ENCODE measurements at places on chromosomes 4 and X.

DNA sequence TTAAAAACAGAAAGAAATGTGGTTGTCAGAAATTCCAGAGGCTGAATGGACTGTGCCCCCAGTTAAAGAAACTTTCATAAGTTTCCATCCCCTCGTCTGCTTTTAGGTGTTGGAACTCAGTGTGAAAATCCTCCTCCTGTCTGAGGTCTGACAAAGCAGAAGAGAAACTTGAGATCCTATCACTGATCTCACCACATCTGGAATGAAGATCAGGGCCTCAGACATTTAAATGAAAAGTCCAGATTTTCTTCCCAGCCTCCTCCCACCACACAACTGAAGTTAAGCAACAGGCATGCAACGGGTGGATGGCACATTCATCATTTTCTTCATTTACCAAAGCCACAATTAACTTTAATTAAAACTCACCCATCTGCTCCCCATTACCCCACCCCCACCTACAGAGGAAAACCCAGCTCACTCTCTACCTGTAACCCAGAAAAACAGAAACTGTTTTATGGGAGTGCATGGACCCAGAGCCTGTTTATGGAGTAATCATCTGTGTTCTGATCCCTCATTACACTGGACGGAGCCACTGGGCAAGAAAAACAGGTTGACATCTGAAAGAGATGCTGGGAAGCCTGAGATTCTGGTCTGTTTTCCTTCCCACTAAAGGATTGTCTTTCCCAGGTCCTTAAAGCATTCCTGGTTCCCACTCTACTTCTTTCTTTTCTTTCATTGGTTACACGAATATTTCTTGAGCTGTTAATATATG, 58.1 kb upstream of the HOPX start:
- DNase-seq, result no peak

DNA sequence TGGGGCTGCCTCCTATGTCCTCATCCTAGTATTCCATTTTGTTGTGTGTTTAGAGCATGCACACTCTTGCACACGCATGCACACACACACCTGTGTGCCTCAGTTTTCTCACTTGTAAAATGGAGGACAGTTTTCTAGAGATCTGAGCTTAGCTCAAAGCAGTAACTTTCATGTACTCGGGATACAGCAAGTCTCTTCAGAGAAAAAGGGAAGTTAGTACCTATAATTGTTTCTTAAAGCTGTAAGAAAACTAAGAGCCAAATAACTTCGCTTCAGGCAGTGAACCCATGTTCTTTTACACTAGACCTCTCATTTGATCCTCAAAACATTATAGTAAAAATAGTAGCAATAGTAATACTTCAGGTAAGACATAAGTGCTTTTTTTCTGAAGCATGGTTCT, 49.6 kb downstream of the KIT start:
- DNase-seq, result no peak

- no peak for DNase-seq
Measured at GRCh38 chrX:41708486-41708885, 15.5 kb upstream of the GPR82 start.

DNA sequence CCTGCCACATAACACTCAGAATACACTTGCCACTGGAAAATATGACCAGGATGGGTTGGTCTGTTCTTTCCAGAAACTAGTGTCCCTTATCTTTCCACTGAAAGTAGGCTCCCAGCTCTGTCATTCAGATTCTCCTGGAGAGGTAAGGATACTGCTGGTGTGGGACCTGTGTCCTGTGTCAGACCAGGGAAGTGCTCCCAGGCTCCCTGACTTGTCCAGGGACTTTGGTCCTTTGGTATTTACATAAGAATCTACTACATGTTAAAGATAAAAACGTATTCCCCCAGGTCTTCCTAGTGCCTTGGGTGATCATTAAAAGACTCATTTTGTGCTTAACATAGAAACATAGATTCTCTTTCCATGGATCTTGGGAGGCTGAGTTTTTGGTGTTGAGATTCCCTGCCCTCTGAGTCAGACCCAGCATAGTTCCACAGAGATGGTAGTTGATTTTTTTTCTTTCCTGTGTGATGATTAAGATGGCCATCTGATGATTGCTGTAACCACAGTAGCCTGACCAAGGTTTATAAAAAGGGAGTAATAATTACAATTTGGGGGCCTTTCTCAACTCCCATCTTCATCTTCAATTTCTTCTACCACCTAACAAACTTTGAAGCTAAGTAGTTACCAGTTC, 159.8 kb upstream of the JADE1 start:
- DNase-seq, result no peak

- no peak for DNase-seq
Measured at GRCh38 chrX:10048707-10049106, 81.5 kb downstream of the CLDN34 start.

GRCh38 chr4:127181001-127181400, 451.8 kb upstream of the INTU start:
- no peak for DNase-seq

DNA sequence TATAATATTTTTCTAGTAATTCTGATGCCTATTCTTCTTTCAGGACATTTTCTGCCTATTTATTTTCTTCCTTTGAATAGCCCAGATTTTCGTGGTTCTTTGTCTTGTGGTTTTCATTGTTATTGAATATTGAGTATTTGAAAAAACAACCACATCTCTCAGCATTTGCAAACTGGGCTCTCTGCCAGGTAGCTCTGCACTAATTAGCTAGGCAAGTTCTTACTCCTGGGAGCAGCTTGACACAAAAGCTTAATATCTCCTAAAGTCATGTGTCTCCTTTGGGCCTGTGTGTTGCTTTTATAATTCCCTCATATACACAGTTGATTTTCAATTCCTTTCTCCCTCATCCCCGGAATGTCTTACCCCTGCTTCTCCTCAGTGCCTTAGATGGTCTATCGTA, 413.5 kb upstream of the GRIA3 start:
- DNase-seq, result no peak

DNA sequence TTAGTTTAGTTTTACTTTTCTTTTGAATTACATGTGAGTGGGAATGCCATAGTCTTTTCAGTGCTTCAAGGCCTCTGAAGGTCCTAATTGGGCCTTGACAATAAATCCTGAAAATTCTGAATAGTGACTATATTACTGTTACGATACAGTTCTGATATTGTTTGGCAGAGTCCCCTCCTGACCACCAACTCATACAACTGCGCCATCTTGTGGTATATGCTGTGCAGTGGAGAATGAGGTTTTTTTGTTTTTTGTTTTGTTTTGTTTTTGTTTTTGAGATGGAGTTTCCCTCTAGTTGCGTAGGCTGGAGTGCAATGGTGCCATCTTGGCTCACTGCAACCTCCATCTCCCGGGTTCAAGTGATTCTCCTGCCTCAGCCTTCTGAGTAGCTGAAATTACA, 56.6 kb upstream of the CHRDL1 start:
- DNase-seq, result no peak

DNA sequence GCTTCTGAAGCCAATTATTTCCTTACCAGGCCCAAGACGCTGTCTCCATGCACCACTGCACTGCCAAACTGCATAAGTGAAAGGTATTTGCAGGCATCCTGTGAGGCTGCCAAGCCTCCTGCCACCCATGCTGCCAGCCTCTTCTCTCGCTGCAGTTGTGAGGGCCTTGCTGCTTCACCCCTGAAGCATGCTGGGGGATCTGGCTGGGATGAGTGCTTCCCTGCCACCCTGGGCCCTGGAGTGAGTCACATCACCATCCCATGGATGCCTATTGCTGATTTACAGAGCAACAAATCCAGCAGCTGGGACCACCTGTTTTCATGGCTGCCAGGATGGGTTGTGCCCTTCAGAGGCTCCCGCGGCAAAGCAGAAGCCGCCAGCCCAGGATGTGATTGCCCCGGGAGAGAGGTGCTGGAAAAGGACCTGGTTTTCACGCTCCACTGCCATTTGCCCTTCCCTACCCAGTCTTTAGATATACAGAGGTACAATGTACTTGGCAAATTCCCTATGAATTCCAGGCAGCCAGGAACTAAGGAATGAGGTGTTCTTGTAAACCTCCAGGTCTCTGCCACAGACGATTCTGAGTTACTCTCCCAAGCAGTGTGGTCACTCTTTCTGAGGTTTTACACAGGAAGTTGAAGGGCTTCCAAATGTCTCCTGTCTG, 41.5 kb upstream of the PTCHD1 start:
- no peak for DNase-seq

GRCh38 chr4:34733185-34733941, 1511.0 kb downstream of the ARAP2 start:
- no peak for DNase-seq

GRCh38 chr4:90183254-90183653, 56.1 kb downstream of the CCSER1 start:
- DNase-seq, result no peak

DNA sequence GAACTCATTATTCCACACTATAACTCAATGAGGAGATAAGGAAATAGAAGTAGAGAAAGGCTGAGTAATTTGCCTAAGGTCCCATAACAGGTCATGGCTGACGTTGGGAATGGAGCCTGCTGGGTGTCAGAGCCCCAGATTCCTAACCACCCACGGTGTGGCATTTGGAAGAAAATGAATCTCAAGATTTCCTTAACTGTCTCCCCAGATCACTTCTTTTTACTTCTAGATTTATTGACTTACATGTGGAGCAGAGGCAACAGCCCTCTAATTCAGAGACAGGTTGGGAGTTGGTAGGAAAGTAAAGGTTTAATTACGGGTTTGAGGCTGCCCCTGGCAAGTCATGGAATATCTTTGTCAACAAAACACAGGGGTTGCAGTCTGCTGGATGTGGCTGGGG, 134.0 kb downstream of the ARHGAP10 start:
- no peak for DNase-seq

DNA sequence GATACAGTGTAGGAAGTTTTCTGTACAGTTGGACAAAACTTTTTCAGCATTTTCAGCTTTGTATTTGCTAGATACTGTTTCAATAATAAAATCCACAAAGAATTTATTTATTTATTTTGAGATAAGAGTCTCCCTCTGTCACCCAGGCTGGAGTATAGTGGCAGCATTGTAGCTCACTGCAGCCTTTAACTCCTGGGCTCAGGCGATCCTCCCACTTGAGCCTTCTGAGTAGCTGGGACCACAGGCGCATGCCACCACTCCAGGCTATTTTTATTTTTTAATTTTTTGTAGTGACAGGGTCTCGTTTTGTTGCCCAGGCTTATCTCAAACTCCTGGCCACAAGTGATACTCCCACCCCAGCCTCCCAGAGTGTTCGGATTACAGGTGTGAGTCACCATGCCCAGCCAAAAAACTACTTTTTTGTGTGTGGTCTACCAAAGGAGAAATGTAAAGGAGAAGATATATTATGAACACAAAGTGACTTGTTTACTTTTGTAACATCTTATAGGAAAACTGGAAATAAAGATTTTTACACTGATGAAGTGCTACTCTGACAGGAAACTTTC, 13.0 kb upstream of the SOWAHD start:
- no peak for DNase-seq

GRCh38 chrX:44470816-44471215, 71.8 kb downstream of the FUNDC1 start:
- DNase-seq, result no peak

- DNase-seq, result peak; percentile 5
Measured at GRCh38 chr4:109729117-109729717, 653 bp downstream of the PLA2G12A start.

DNA sequence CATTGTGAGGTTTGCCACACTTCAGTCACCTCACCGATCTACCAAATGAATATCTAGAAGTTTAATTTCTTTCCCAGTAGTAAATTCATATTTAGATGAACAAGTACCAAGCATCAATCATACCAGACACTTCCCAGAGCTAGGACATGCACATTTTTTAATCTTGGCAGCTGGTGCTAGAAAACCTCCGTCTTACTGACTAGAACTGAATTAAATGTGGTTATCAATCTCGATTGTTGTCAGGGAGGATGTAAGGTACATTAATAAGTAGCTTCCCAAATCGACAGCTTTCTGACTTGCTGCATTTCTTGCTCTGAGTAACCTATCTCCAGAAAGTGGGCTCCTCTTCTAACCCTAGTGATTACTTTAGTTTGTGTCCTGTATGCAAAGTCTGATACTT, 34.4 kb downstream of the VEGFC start:
- DNase-seq, result no peak

GRCh38 chrX:69137371-69138117, 27.7 kb downstream of the PJA1 start:
- no peak for DNase-seq

DNA sequence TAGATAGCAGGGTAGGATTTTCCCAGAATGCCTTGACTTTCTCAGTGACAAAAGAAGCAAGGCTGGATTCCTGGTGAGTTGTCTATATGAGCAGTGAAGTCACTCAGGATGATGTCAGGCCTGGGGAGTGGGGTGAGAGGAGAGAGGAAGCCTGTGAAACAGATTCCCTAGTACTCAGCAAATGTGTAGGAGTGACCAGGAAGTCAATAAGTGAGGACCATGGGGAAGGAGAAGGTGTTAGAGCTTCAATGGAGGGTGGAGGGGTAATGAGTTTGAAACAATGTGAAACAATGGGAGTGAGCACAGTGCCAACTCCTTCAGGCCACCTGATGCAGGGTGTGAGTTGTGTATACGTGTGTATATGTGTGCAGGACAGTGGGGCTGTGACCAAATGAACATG, 2.4 kb upstream of the SLC9A6 start:
- DNase-seq, result no peak

DNA sequence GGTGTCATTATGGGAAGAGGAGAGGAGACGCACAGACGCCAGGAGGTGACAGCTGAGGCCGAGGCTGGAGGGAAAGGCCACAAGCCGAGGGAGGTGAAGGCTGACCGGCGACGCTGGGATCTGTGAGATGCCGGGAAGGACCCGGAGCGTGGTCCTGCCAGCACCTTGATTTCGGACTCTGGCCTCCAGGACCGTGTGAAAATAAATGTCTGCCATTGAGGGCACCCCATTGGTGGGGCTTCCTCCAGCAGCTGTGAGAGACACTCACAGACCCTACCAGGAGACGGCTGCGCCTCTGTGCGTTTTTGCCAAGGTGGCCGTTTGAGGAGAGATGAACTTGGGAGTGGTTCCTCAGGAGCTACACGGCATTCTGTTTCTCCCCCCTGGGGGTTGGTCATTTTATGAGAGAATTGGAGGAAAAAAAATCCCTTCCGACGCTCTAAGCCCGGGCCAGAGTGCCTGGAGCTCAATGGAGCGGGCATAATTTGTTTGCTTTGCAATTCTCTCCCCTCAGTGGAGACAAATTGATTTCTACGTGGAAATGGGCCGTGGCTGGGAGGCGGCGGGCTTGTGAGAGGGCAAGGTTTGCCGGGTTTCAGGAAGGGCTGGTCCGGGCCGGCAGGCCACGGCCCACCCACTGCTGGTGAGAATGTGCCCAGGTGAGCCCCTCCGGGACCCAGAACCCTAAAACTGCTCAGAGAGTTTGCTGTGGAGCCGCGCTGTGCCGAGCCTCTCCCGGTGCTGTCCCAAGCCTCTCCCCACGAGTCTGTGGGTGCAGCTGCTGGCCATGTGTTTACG, 53.9 kb downstream of the CPZ start:
- DNase-seq, result no peak

GRCh38 chr4:124459941-124460310, 252.6 kb downstream of the ANKRD50 start:
- no peak for DNase-seq

- DNase-seq, result no peak
Measured at GRCh38 chrX:63755892-63756291, 29.1 kb downstream of the ARHGEF9 start.

Measured in activated CD8-positive, alpha-beta memory T cell treated with anti-CD3 and anti-CD28 coated beads for 4 hours (primary cell).